Stimulated activated CD8-positive, alpha-beta memory T cell treated with anti-CD3 and anti-CD28 coated beads, Interleukin-15, amount 100 ng/mL, for 24 hours (primary cell): ENCODE measurements at places on chromosomes 1 and 21.

- no peak for DNase-seq
Measured at GRCh38 chr1:74412244-74412643, 100.2 kb downstream of the LRRC53 start.

GRCh38 chr1:165317612-165318011 lies 38.9 kb downstream of the LMX1A start:
- no peak for DNase-seq

- DNase-seq = no peak
Measured at GRCh38 chr1:220123066-220123465, 29.1 kb downstream of the IARS2 start.

- no peak for DNase-seq
Measured at GRCh38 chr1:87473203-87473661, 144.6 kb downstream of the LMO4 start.

DNA sequence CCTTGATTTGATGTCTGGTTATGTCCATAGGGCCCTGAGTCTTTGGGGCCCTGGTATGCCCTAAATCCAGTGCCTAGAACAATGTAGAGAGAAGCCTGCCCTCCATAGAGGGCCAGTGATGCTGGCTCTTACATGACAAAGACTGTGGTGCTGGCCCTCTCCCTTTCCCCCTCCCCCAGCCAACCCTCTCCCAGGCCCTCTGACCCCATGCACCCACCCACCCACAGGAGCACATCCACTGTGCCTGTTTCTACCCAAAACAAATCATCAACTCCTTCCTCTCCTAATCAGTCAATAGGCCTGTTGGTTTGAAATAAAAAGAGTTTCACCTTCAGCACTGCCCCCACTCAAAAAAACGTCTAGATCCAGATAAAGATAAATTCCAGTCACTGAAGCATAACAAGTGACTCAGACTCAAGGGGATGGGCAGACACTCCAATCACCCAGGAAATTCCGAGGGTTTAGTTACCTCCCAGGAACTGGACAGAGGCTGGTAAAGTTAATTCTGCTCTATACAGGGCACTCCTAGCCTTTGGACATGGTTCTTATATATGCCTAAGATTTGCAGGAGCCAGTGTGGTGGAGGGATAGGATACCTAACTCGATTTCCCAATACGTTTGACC lies 144.8 kb upstream of the VANGL1 start:
- DNase-seq = no peak

DNA sequence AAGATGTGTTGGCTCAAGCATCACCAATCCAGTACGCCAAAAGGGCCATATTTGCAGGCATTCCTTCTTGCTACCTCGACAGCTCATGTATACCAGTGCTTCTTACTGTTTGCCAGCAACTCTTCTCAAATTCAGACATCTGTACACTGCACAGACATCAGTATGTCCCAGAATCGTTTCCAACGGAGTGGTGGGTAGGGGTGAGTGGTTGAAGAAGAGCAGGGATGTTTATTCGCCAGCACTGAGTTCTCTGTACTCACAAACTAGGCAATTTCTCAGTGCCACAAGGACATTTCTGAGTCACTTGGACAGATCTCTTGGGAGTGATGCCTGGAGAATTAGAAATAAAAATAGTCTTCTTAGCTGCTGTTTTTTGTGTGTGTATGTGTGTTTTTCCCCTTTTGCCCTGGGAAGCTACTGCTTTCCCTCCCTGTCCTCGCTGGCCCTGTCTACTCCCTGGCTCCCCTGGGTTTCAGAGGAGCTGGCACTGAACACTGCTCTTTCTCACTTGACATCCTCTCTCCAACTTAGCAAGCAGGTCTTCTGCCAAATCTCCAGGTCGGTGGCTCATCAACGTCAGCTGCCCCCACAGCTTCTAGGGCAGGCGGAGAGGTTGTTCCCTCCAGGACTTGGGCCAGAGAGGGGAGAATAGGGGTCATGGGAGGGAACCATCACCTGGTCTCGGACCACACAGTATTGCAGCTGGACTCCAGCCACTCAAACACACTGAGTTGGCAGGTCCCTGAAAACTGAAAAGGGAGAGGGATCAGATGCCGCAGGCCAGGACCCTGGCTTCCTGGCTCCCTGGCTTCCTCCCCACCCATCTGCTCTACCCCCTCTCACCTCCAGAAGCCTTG lies 90.5 kb downstream of the NMNAT2 start:
- DNase-seq = no peak

DNA sequence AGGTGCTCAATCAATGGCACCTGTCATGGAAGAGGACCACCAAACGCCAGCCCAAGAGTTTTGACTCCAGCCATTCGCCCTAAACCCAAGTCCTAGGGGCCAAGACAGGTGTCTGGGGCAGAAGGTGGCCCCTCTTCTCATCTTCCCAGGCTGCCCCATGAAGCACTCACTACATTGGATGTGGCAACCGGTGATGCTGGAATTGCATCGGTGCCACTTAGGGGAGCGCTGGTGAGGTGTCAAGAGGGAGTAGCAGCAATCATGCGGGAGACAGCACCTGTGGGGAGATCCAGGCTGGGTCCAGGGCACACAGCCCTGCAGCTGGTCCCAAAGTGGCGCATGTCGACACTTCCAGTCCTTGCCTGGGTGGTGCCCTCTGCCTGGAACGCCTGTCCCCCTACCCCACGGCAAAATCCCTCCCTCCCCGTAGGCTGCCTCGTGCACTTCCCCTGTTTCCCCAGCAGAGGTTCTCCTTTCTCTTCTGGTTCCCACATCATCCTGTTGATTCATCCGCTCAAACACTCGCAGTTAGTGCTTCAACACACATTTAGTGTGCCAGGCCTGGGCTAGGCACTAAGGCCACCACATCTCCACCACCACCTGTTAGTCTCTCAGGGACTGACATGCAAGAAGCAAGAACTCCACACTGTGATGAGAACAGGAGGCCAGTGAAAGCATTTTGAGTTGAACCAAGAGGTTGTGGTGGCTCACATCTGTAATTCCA lies 18.5 kb downstream of the PLA2G2D start:
- DNase-seq = peak; percentile 3

DNA sequence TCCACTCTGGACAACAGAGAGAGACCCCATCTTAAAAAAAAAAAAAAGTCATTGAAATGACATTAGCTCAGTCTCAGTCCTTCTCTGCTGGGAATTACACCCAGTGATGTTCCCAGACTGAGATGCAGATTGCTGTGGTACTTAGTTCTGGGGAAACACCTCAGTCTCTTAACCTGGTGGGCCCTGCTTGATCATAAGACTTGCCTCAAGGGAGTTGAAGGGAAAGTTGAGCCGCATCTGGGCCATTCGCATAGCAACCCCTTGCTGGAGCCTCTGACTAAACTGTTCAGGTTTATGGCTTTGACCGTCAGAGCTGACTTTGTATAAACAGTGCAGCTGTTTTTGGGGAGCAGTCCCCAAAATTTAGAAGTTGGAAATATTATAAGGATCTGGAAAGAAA lies 13.4 kb downstream of the FCRL4 start:
- no peak for DNase-seq

DNA sequence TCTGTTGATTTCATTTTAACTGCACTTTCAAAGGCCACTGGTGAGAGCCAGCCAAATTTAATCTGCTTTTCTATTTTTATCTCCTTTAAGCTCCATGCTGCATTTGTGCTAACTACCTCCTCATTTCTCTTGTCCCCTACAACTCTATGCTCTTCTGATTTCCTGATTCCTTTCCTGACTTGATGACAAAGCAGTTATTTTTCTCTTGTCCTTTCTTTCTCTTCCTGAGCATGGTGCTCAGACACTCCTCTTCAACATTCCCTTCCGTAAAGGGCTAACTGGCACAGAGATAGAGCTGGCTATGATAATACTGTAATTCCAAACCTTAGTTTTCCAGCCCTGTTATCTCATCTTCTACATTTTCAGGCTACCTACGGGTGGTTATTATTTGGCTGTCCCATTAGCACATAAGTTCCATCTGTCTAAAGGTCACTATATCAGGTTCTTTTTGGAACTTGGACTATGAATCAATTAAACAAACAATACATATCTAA lies 6.8 kb upstream of the BCAS2 start:
- no peak for DNase-seq

DNA sequence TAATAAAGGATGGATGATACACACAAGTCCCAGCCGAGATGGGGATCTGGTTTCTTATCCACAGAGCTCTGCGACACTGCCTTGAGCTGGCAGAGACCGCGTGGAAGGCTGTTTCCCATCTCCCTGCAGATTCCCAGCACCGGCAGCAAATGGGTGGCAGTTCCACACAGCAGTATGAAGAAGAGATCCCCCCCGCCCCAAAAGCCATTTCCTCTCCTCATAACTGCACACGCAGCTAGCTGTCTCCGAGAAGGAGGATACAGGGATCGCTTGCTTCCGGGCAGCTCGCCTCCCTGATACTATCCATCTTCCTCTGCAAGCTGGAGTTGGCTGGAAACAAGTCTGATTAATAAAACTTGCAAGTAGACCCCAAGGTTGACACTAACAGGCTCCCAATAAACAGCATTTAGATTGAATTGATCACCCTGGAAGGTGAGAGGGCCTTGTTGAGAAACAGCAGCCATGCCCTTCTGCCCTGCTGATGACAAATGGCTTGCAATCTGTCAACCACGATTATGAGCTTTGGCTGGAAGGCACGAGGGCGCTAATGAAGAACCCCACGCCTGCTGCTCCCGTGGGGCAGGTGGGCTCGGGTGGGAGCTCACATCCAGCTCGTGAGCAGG lies 642.3 kb downstream of the AJAP1 start:
- no peak for DNase-seq

- DNase-seq = no peak
Measured at GRCh38 chr1:171115280-171115897, 24.7 kb downstream of the FMO3 start.

GRCh38 chr1:205072881-205073280 lies 11.4 kb downstream of the TMEM81 start:
- DNase-seq = no peak

DNA sequence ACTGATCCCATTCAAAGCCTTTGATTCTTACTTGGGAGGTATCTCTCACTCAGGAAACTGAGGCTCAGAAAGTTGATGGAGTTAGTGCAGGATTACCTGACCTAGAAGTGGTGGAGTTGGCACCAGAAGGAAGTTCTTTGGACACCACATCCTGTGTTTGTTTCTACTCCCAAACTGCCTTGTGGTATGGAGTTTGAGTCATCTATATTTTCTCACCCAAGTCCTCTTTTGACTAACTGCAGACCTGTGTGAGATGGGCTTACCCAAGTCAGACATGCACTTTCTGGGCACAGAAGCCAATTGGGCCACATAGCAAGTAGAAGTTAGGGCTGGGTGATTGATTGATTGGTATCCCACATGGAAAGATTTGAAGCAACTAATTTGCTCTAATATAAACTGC lies 36.1 kb downstream of the FGGY start:
- no peak for DNase-seq

DNA sequence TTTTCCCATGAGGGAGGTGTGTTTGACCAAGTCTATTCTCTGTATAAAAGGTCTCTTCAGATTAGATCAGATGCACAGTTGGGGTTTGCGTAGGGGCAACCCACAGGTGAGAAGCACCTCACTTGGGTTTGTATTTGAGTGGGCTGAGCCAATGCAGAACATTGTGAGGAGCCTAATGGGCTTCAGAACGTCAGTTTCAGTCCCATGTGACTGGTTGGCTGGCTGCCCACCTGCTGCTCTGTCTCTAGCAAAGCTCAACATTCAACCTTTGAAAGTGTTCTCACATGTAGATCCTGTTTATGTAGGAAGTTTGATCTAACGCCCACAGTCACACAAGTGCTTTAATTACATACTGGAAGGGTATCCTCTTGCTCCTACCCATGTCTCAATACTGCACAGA lies 105.5 kb downstream of the FASLG start:
- DNase-seq = no peak

DNA sequence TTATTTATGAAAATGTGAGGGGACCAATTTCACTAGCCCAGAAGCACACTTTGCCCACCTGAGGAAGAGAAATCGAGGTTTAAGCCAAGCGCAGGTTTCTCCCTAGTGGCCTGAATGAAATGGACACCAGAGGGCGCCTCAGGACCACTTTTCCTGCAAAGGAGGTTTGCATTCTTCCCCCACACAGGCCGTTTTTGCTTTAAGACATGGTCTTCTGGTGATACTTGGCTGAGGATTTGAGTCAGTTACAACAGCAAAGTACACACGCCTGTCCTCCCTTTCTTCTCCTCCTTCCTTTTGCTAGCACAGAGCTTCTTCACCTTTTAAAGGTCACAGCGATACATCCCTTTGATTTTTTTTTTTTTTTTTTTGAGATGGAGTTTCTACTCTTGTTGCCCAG lies 5.4 kb downstream of the PLA2G2E start:
- DNase-seq = peak; percentile 53

DNA sequence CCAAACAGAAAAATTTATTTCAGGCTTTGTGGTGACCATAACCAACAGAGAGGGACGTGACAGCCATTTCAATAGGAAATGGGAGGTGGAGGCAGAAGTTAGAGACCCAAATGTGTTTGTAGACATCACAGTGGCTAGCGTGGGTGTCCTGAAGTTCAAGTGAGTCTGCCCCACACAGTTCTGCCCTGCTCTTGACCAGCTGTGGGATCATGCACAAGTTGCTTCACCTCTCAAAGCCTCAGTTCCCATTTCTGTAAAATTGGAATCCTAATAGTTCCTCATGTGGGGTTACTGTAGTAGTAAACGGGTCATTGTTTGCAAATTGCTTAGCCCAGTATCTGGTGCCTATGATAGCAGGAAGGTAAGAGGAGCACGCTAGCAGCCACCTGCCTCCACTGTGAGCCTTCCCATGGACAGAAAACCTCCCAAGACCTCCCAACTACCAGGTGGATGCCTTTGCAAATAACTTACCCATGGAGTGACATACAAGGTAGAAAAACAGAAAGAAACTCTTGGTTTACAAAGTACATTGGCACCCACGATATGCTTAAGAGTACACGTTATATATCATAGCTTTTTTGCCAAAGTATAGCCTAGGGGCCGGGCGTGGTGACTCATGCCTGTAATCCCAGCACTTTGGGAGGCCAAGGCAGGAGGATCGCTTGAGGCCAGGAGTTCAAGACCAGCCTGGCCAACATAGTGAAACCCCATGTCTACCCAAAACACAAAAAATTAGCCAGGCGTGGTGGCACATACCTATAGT lies 29.1 kb downstream of the FHAD1 start:
- no peak for DNase-seq

DNA sequence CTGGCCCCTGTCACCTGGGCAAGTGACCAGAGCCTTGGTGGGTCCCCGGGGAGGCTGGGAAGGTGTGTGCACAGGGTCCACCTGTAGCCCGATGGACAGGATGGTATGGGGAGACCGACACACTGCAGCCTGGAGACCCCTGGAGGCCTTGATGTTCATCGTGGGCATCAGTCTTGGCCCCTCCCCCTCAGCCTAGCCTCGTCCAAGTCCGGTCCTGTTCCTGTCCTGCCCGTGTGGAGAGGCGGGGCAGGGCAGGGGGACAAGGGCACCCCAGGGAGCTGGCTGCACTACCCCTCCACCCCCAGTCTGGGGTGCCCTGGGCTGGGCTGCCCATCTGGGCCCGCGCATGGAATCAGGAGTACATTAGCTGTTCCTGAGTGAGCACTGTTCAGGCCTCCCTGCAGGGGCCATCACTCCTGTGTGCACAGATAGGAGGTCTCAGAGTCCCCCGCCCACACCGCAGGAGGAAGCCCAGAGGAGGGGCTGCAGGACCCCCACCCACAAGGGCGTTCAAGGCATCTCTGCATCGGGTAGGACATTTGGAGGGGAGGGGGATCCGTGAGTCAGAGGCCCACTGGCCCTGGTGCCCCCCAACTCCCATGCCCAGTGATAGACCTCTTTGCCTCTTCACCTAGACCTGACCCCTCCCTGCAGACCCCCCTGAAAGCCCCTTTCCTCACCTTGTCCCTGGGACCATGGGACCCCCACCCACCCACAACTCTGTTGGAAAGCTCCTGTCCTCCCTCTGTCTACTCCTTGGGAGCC lies 63.2 kb downstream of the WNT9A start:
- DNase-seq = no peak

GRCh38 chr1:151897991-151898431 lies 11.3 kb downstream of the THEM4 start:
- DNase-seq = no peak
